Upper lobe of right lung (tissue), 1 donor: ENCODE measurements at places on chromosomes 4 and X.

GRCh38 chrX:132491191-132491590, 2.4 kb upstream of the MBNL3 start:
- no peak for DNase-seq

DNA sequence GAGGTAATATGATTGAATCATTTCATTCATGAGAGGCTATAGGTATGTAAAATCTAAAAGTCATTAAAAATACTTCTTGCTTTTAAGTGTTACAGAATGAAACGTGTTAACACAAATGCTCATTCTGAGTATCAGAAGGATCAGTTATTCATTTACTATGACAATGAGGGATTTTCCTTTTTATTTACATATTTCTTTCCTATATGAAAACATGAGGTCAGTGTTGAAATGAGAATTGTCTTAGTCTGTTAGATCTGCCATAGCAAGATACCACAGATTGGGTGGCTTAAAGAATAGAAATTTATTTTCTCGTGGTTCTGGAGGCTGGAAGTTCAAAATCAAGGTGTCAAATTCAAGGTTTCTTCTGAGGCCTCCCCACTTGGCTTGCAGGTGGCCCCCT, 181.2 kb downstream of the ARHGAP10 start:
- DNase-seq = no peak

DNA sequence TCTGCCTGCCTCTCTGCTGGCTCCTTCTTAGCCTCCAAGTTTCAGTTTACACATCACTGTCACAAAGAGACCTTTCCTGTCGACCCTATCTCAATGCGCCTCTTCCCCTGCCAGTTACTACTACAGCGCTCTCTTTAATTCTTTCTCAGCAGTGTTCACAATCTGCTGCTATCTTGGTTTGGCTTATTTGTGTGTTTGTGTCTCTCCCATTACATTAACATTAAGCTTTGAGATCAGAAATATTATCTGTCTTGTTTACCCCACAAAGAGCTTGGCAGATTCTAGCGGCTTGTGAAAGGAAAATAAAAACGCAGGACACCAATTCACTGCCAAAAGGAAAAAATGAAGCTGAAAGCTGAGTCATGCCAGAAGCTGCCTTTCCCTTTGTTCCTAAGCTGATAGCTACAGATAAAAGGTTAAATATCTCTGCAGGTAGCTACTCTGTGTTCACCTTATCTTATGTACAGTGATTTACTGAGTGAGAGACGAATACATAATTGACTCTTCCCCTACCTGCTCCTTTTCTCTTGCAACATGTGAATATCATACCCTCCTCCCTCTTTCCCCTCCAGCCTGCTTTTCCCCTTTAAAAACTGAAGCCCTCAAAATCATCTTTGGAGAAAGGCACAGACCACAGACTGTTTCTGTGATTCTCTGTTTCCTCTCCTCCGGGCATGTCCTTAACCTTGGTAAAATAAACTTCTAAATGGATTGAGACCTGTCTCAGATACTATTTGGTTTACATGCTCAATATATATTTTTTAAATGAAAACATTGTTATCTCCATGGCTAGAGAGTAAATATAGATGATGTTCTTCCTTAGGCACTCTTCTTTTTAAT, 19.3 kb upstream of the SLC9A7 start:
- no peak for DNase-seq

- DNase-seq = no peak
These were observed 3.6 kb upstream of the MAGED1 start for GRCh38 chrX:51889851-51890250.

DNA sequence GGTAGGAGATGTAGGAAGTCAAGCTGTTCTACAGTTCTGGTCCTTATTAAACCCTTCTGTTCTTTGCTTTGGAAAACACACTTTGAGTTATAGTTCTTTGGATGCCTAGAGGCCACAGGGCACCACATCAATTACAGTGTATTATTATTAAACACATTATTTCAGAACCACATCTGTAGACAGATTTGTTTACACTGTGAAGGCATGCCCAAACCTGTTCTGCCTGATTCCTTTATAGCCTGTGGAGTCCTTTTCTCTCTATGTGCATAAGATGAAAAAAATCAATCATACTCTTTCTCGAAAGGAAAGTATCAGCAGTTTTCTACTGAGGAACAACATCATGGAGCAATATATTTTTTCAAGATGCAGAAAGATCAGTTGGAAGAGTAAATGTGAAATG, 371.3 kb upstream of the INTU start:
- DNase-seq = no peak

DNA sequence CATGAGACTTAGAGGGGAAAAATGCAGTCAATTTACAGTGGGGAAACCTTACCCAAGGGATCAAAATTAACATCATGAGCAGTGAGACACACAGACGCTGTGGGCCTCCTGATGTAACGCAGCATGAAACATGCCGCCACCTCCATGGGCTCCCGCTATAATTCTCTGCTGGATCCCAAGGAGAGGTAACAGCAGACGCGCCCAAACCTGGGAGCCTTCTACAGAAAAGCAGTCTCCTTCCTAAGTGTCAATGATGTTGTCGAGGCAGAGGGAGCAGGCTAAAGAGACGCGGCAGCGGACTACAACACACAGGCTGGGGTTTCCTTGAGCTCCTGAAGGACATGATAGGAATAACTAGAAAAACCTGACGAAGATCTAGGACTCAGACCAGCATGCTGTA, 142.3 kb downstream of the AFAP1 start:
- no peak for DNase-seq

- DNase-seq = no peak
These were observed 112.6 kb upstream of the TMEM164 start for GRCh38 chrX:109890300-109890699.
